ENCODE measurements at places on chromosomes 3 and 15.
A peak's percentile ranks its signal among the peaks of the same experiment; 100 is the strongest.

GRCh38 chr15:66046326-66046725, 177.0 kb downstream of the RAB11A start:
- no peak for DNase-seq

DNA sequence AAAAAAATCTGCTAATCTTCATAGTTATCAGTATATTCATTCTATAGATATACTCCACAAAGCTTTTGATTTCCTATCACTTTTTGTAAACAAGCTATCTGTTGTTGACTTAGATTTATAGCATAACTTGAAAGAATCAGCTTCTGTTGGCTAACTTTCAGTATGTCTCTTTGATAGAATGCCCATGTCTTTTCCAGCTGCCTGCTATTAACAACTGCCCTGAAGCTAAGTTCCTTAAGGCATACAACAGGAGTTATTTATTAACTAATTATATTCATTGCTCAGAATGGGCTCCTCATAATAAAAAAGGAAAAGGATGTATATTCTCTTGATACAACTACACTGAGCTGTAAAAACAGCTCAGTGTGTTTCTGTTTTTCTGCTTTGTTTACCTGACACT, 293.9 kb downstream of the TUSC7 start:
- DNase-seq = no peak

DNA sequence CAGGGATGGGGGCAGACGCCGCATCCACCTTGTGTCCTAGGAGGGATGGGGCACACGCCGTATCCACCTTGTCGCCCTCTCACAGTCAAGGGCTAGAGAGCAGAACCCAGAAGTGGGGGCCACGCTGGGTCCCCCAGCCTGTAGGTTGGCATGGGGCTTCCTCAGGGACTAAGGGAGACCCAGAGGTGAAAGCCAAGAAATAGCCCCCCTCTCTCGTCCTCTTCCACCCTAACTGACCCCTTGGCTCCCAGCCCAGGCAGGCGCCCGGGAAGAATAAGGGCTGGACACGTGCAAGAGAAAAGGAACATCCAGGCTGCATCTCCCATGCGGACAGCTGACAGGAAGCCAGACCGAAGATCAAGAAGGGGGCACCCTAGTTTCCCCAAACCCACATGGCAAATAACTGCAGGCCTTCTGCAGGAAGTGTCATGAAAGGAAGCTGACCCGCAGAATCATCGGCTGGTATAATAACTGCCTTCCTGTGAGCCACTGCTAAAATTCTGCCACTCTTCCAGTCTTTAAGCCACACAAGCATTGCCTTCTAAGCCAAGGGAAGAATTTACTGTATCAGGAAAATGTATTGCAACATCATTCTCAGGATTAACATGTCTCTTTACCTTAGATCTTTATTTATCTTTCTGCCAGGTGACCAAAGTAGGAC, 38.5 kb upstream of the TFRC start:
- peak; percentile 37 for DNase-seq

- DNase-seq = no peak
Measured at GRCh38 chr15:40067921-40068624, 29.1 kb upstream of the SRP14 start.

DNA sequence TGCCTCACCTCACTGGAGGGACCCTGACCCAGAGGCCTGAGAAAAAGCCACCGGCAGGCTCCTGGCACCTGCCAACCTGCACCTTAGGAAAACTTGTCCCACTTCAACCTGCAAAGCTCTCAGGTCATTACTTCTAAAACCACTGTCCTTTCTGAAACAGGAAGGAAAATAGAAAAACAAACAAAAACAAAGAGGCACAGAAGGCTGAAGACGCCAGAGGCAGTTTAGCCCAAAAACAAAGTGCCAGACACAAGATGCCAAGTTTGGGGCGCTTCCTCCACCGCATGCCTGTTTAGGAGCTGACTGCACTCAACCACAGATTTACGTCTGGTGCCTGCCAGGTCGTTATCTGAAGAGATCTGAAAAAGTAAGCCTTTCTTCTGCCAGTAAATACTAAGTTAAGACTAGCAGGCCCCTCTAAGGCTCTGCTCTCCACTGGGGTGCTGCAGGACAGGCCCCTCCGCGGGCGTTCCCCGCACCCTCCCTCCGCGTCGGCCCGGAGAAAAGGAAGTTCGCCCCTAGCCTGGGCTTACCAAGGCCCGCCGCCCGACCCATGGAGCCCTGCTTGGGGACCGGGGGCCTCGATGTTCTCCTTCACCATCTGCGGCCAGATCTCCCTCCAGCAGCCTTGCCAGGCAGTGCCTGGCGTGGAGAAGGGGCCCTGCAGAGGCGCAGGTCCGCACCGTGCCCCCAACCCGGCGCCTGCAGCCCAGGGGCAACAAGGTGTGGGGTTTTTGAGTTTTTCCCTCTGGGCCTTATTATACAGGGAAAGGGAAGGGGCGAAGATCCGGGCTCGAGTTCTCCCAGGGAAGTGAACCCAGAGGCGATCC, 1.3 kb downstream of the GOLGA8A start:
- peak; percentile 6 for DNase-seq

DNA sequence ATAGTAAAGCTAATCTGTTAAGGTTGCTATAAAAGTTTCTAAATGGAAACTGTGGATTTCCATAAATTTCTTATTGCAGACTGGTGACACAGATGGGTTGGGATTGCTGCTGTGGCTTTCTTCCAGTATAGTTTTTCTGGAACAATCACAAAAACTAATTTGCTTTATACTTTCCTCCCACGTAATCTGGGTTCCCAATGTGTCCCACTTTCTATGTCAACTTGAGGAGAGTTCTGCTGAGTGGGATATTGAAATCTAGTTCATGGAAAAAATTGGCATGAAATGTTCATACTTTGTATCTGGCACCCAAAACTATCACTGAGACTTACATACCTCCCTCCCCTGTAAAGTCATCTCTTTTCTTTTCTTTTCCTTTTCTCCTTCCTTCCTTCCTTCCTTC, 126.8 kb downstream of the TGFBR2 start:
- no peak for DNase-seq

- no peak for DNase-seq
Measured at GRCh38 chr15:58329781-58330671, 101.8 kb upstream of the LIPC start.

DNA sequence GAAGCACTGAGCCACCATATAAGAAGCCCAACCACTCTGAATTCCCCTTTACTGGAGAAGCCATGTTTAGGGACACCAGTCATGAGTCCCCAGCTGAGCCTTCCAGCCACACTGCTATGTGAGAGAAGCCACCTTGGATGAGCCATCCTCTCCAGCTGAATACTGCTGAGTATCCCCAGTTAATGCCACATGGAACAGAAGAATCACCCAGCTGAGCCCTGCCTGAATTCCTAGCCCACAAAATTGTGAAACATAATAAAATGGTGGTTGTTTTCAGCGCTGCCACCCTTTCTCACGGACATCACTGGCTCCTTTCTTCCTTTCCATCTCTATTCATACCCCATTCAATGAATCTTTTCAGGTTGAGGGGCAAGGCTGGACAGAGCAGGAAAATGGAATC, 22.1 kb upstream of the LYZL4 start:
- no peak for DNase-seq

- peak; percentile 19 for DNase-seq
Measured at GRCh38 chr15:88704791-88705768, 66.3 kb downstream of the ISG20 start.

DNA sequence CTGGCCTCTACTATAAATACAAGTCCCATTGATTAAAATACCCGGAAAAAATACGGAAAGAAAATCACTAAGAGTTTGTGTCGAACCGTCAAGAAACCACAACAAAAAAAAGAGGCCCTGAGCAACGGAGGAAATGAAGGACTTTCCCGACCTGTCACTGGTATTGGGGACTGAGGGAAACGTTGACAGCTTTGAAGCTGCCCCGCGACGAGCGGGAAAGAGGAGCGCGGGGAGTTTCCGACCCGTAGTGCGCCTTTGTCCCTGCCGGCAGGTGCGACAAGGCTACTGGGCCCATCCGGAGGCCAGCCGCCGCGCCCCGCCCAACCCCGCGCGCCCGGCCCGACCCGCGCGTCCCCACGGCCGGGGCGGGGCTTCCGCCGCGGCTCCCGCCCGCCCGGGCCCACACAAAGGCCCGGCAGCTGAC, 416 bp downstream of the PBRM1 start:
- DNase-seq = peak; percentile 93

GRCh38 chr3:140086642-140087041, 151.7 kb downstream of the CLSTN2 start:
- no peak for DNase-seq
